Cardiac ventricle fibroblast (primary cell): ENCODE measurements at places on chromosomes 7 and 10. TPM values are rescaled to one million over a fixed set of nuclear protein-coding genes. Genes with fewer than 3 reads are reported as not detected.

The SLC26A5 gene
- total RNA-seq: not detected in 2 replicates

The SPDYE16 gene
- 0.75 TPM in 1 of 2 replicates, not detected in the other for total RNA-seq

The EPHA1 gene
- not detected in 2 replicates for total RNA-seq

The COL26A1 gene
- total RNA-seq: not detected in 2 replicates

The ST8SIA6 gene
- not detected in 2 replicates for total RNA-seq

The C10orf62 gene
- not detected in 2 replicates for total RNA-seq

The GIMAP5 gene
- total RNA-seq: 0.15 and 1.4 TPM in 2 replicates

The ZNF727 gene
- 0.20 and 0.44 TPM in 2 replicates for total RNA-seq

The COL1A2 gene
- total RNA-seq: 7,163 and 7,512 TPM in 2 replicates

The TRIM8 gene
- total RNA-seq: 185 and 199 TPM in 2 replicates

The GPAM gene
- total RNA-seq: 5.2 and 6.0 TPM in 2 replicates

The JCAD gene
- 9.7 and 12.9 TPM in 2 replicates for total RNA-seq

The TCF7L2 gene
- 7.6 and 9.2 TPM in 2 replicates for total RNA-seq

The PTN gene
- 6.3 and 6.7 TPM in 2 replicates for total RNA-seq

The LRGUK gene
- total RNA-seq: not detected in 2 replicates

The PAPOLB gene
- total RNA-seq: 0.24 TPM in 1 of 2 replicates, not detected in the other

The ELMO1 gene
- total RNA-seq: 1.9 and 2.7 TPM in 2 replicates

The OR2A12 gene
- total RNA-seq: not detected in 2 replicates

The RAMP3 gene
- not detected in 2 replicates for total RNA-seq

The DGKI gene
- 1.1 and 1.3 TPM in 2 replicates for total RNA-seq
